ENCODE measurements at places on chromosomes 2 and 18.

DNA sequence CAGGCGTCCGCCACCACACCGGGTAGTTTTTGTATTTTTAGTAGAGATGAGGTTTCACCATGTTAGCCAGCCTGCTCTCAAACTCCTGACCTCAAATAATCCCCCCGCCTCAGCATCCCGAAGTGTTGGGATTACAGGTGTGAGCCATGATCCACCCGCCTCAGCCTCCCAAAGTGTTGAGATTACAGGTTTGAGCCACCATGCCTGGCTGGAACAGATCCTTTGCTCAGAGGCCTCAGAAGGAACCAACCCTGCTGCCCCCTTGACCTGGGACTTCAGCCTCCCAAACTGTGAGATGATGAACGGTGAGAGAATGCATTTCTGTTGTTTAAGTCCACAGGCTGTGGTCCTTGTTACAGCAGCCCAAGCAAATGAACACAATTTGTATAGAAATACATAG is 67.0 kb downstream of the NCAPH start:
- DNase-seq: no peak

DNA sequence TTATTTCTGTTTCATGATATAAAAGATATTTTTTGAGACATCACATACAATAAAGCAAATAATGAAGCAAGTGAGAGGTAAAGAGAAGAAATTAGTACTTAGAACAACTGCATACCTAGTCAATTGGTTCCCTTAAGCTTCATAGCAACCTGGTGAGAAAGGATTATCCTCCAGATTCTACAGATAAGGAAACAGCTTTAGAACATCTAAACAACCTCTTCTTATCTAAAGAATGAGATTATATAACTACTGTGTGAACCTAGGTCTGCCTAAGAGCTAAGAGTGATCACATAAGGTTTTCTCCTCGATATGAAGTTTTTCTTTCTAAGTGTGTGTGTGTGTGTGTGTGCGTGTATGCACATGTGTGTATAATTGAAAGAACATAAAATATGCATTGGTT is 265.1 kb downstream of the NOL4 start:
- no peak for DNase-seq

DNA sequence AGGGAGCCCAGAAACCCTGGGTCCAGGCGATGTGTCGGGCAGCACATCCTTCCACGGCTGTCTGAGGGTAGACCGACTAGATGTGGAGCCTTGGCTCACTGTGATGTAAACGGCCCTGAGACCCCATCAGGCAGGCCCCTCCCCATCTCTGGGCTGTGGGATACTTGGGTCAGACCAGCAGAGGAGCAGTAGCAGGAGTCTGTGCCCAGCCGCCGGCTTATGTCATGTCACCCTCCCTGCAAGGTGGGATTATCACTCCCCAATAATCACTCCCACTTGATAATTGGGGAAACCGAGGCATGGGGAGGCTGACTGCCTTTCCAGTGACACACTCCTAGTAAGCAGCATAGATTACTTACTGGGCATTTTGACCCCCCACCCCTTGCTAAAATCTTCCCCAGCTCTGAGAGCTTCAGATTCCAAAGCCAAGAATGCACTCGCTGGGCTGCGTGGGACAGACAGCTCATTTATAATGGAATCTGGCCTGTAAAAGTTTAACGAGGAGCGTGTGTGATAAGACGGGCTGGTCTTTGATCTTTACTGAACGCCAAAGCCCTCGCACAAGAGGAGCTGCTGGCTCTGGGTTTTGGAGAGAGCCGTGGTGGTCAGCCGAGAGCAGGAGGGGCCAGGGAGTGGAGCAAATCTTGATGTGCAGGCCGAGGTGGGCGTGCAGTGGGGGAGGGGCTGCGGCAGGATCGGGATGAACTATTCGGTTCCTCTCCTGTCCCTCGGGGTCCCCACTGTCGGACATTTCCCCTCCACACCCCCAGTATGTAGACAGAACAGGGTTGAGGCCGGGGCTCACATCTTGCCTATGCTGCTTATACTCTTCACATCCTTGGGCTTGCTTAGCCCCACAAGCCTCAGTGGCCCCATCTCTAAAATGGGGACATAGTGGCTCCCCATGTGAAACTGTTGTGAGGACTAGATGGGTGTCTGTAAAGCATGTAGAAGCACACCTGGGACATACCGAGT is 200.0 kb downstream of the GLI2 start:
- no peak for DNase-seq

- DNase-seq: no peak
These were observed 5.3 kb upstream of the MC4R start for GRCh38 chr18:60377778-60378469.

- DNase-seq: no peak
These were observed 144.3 kb upstream of the SERTAD2 start for GRCh38 chr2:64797881-64798575.

DNA sequence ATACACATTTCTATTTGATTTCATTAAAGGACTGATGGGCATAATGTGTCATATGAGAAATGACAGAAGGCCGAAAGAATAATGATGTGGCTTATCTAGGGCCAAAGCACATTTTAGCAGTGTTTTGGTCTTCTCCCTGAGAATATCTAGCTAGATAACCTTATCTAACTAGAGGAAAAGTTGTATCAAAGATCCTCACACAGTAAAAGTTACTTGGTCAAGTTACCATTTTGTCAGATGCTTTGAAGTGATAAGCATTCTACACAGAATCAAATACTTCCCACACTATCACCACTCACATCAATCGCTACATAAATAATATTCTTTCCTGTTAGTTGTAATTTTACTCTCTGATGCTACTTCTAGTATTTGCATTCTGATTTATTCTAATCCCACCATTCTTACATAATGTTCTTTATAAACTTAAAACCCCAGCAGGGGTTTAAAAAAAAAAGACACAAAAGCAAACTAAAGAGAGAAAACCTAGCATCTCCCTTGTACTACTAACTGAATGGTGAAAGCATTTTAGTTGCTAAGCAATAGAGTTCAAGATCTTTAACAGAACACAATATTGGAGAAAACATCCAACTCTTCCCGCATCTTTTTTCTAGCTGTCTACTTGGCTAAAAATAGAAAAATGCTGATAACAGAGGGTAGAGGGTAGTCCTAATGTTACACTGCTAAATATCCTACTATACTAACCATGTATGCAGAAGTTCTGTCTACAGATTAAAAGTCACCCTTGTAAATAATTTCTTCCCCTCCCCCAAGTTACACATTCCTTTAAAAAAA is 8.0 kb downstream of the XPO1 start:
- no peak for DNase-seq

GRCh38 chr18:35635170-35635569 is 53.6 kb downstream of the GALNT1 start:
- DNase-seq: no peak

DNA sequence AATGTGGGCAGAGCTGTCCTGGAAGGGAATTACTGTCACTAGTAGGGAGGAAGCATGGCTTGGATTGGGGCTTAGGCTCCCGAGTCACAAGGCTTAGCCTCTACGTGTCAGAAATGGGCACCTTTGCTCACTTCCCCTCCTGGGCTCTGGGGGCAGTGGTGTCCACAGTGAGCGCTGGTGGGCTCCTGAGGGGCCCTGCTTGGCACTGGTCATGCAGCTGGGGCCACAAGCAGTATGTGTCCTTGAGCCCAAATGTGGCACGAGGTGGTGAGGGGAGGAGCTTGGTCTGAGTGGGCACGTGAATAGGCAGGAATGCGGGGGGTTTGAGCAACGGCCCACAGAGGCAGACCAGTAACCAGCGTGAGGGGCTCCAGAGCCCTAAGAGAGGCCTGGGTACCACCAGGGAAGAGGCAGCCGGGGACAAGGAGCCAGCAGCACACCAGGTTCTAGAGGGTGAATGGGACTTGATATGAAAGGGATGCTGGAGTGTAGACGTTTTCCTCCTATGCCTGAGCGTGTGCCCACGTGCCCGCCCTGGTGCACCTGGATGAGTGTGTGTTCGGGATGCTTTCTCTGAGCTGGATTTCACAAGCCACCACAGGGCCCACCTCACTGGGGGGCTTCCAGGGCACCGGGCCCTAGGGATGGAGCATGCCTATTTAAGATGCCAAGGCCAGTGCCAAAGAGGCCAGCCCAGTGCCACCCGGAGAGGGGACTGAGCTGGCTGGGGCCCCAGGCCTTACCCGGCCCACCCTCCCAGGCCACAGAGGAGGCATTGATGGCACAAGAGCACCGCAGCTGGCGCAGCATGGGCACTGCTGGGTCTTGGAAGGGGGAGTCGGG is 22.8 kb upstream of the PTMA start:
- DNase-seq: no peak

GRCh38 chr18:36582988-36583745 is 245.6 kb downstream of the TPGS2 start:
- DNase-seq: no peak

DNA sequence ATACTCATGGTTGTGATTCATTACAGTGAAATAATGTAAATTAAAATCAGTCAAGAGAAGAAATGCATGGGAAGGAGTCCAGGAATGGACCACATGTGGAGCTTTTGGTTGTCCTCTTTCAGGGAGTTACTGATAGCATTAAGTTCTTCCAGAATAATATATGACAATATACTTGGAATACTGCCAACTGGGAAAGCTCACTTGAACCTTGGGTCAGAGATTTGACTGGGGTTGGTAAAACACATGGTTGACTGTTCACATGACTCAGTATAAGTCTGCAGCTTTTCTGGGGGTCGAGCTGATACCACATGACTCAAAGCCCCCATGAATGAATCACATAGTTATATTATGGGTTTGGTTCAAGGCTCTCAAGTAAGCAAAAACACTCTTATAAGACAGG is 1109.0 kb upstream of the CHAC2 start:
- no peak for DNase-seq

GRCh38 chr2:69481421-69481820 is 44.2 kb upstream of the NFU1 start:
- no peak for DNase-seq

GRCh38 chr2:111716905-111717775 is 166.9 kb downstream of the ANAPC1 start:
- DNase-seq: no peak

DNA sequence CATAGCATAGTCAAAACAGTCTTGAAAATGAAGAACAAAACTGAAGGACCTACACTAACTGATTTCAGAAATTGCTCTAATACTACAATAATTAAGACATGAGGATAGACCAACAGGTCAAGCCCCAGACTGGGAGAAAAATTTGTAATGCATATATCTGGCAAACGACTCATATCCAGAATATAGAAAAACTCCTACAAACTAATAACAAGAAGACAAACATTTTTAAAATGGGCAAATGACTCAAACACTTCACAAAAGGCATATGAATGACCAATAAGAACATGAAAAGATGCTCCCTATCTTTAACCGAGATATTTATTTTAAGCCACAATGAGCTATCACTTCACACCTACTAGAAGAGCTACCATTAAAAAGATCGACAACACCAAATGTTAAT is 14.2 kb downstream of the TGFBRAP1 start:
- no peak for DNase-seq

DNA sequence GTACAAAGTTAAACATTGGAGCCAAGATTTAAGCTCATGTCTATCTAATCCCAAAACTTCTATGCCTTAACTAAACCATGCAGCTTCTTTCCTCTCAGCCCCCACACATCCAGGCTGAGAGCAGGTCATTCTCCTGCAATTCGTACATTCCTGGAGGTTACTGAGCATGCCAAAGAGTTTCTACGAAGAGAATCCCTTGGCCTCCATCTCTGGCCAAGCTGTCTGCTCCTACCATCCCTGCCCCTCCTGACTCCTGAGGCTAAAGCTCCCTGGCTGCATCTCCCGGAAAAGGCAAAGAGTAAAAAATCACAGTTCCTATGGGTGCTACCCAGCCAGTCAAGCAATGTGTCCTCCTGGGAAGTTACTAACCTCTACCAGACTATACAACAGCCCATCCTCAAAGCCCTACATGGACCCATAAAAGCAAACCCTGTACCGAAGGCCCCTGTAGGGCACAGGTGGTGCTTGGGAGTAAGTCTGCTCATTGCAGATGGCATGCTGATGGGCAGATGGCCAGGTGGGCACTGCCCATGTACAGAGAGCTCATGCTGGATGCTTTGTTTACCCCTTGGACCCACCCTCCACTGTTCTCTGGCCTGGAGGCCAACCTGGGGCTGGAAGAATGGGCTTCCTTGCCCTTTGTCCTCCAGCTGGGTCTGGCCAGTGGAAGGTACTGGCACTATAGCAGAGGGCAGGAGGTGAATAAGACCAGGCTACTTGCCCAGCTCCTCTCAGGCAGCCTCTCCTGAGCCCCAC is 99.5 kb downstream of the TTC32 start:
- no peak for DNase-seq

DNA sequence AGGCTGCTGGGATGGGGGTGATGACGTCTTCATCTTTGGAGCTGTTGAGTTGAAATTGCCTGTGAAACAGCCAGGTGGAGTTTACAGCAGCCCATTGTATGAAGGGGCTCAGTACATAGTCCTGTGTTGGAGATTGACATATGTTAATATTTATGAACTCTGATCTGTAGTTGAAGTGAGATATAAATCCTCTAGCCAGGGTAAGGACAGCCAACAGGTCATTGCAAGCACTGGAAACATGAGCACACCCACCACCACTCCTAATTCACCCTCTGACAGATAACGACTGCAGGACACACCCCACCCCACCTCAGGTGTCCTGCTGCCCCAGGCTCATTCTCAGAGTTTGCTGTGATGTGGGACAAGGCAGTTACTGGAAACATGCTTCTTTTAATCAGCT is 112.4 kb upstream of the TRIB2 start:
- no peak for DNase-seq

GRCh38 chr2:33859811-33860461 is 260.8 kb upstream of the FAM98A start:
- DNase-seq: no peak

GRCh38 chr2:88599527-88599926 is 27.7 kb downstream of the EIF2AK3 start:
- DNase-seq: no peak

DNA sequence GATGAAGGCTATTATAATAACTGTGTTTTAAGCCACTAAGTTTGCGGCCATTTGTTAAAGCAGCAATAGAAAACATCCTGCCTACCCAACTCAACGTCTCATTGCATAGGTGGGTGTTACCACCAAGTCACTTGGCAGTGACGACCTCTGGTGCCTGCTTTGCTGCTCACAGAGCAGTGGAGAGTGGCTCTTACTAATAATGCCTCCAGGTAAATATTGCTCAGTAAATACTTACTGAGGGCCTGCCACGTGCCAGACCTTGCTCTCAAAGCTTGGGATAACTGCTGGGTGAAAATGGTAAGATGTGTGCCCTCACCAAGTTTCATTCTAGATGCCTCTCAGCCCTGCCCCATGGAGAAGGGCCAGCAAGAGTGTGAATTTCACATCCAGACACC is 27.7 kb downstream of the ITGA6 start:
- no peak for DNase-seq

- DNase-seq: no peak
These were observed 159.8 kb upstream of the PIEZO2 start for GRCh38 chr18:11309172-11309571.

- no peak for DNase-seq
These were observed 70.8 kb downstream of the KCNE4 start for GRCh38 chr2:223122781-223123180.

Measured in SIG-M5 (cell line).